ENCODE measurements at places on chromosomes 4 and X.

DNA sequence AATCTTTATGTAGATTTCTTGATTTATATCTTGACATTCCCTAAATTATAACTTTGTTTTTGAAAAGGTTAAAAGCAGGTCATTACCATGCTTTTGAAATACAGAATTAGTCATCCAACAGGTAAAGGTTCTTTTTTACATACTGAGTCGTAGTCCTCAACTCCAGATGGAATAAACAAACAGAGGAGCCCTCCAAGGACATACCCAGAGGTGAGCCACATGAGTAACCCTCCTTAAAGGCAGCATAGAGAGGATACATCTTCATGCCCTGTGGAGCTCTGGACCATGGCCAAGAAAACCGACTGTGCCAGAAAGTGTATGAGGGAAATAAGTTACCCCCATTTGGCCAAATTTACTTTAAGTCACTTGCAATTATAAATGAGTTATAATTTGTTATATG, 95.3 kb upstream of the MCF2 start:
- no peak for DNase-seq

DNA sequence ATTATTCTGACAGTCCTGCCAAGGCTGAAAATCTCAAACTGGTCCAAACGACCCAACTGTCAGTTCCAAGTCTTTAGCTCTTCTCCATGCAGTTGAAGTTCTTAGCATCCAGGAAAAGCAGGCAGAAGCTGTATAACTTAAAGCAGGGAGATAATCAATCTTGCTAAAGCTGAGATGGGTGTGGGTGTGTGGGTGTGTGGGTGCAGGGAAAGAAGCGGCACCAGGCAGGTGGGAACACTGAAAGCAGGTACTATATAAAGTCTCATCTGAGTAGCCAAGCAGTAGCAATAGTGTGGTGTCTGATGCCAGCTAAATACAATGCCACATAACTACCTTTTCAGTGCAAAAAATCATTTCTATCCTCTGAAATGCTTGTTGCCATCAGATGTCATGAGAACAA, 69.7 kb upstream of the EGFL6 start:
- DNase-seq = no peak

- no peak for DNase-seq
Measured at GRCh38 chr4:163991298-163991865, 496.9 kb downstream of the TMA16 start.

GRCh38 chr4:65259296-65259695, 411.0 kb downstream of the EPHA5 start:
- DNase-seq = no peak

GRCh38 chrX:21757960-21758359, at the start of gene SMPX:
TSS of gene SMPX (minus strand) at chrX:21758116. CDS start at chrX:21754290, 3,826 bp downstream.
- DNase-seq = no peak

DNA sequence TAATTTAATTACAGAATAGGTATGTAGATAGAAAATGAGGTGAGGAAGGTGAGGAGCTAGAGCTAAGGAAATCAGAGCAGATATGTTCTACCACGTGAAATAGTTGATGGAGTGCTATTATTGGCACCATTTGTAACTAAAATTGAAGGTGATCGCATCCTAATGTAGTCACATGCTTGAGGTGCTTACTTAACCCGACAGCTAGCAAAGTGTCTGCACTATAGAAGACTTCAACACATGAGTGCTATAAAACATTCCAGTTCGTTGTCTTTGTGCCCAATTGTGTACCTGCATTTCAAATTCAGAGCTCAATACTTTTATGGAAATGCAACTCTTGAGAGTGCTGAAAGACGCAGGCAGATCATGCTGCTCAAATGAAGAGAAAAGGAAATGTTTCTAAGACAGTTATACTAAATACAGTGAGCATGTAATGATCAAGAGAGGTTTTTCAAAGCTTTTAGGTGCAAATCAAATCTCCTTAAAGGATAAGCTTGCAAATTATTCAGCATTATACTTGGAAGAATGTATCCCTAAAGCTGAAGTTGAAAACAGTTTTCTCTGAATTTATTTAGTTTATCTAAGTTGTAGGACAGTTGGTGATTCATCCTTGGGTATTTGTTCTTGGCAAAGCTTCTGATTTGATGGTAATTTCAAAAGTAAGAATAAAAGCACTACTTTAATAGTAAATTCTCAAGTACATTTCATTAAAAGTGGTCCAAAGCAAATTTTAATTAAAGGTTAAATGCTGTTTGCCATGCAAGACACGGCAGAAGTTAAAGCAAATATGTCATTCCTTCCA, 223.9 kb upstream of the EPHA5 start:
- no peak for DNase-seq

DNA sequence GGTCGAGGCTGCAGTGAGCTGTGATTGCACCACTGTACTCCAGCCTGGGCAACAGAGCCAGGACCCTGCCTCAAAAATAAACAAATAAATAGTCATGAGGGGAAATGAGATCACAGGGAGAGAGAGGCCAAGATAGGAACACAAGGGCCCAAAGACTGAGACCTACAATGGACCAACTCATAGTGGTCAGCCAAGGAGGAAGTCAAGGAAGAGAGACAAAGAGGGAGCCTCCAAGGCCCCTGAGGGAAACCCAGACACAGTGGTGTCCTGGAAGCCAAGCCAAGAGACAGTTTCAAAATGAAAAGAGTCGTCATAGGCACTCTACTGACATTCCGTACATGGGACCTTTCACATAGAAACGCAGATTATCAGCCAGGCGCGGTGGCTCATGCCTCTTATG, 153.3 kb downstream of the BCOR start:
- no peak for DNase-seq

DNA sequence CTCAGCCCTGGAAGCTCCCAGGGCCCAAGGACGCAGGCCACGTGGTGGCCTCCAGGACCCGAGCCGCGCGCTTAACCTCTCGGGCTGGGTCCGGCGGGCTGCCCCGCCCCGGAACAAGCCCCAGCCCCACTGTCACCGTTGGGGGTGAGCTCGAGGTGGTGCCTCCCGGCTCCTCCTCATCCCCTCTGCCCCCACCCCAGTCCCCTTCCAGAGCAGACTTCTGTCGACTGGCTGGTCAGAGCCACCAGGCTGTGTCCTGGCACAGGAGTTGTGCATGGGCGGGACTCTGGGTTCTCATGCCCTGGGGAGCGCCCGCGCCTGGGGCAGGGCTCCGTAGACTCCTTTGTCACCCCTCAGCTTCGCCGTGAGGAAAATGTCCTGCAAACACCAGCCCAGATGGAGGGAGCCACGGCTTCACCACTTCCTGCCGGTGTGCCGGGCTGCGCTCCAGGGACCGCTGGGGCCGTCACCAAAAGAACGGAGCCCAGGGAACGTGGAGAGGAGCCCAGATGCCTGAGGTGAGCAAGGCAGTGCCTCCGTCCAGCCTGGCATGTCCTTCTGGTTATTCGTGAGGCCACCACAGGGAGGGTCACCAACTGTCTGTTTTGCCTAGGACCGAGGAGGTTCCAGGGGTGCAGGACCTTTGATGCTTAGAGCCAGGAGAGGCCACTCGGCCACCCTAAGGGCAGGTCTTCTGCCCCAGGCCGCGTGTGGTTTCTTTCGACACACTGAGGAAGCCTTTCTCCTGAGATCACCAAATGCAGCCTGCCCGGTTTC, 7.1 kb upstream of the RGS12 start:
- peak; percentile 91 for DNase-seq

DNA sequence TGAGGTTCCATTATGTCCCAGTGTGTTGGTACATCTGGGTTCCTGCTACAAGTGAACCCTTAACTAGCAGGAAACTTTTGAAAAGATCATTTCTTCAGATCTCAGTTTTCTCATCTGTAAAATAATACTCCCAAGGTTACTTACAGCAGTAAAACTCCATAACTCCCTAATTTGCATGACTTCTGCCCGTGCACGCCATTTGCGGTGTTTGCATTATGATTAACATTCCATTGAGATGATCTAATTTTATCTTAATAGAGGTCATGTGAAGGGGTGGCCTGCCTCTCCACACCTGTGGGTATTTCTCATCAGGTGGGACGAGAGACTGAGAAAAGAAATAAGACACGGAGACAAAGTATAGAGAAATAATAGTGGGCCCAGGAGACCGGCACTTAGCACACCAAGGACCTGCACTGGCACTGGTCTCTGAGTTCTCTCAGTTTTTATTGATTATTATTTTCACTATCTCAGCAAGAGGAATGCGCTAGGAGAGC, 219.8 kb downstream of the TLL1 start:
- DNase-seq = no peak

GRCh38 chr4:8564595-8564994, 15.6 kb upstream of the GPR78 start:
- DNase-seq = no peak

DNA sequence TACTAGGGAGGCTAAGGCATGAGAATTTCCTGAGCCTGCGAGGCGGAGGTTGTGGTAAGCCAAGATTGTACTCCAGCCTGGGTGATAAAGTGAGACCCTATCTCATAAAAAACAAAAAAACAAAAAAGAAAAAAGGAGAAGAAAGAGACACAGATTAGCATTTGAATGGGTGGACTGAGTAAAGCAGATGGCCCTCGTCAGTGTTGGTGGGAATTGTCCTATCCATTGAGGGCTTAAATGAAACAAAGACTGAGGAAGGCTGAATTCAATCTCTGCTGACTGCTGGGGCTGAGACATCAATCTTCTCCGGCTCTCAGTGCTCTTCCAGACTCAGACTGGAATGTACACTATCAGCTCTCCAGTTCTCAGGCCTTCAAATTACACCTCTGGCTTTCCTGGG, 136.8 kb downstream of the SLC7A11 start:
- DNase-seq = no peak

DNA sequence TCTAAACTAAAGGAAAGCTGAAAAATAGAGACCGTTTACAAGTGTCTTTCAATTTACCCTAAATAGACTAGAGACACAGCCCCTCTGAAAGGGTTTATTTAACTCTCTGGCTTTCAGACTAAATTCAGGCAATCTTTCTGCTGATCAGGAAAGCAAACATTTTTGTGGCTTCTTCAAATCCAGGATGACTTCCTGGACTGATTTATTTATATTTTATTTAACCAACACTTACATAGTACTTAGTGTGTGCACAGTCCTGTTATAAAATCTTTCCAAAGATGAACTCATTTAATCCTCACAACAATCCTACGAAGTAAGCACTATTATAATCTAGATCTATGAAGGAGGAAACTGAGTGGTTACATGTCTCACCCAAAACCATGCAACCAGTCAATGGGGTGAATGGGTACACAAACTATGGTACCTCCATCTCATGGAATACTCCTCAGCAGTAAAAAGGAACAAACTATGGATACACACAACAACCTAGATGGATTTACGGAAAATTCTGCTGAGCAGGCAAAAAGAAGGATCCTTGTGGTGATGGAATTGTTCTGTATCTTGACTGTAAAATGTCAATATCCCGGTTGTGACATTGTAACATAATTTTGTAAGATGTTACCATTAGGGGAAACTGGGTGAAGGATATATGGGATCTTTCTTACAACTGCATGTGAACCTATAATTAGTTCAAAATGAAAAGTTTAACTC, 64.1 kb upstream of the MAMLD1 start:
- no peak for DNase-seq

DNA sequence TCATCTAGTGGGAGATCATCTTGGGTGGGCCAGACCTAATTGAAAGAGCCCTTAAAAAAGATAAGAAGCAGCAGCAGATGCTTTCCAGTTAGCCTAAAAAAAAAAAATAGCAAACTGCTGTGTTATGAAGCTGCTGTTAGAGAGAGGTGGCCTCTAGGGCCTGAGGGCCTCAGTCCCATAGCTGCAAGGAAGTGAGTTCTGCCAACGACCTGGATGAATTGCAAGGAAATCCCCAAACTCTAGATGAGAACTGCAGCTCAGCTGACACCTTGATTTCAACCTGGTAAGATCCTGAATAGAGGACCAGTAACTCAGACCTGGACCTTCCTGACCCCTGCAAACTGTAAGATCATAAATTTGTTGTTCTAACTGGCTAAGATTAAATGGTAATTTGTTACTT, 275.2 kb downstream of the TENM3 start:
- no peak for DNase-seq

DNA sequence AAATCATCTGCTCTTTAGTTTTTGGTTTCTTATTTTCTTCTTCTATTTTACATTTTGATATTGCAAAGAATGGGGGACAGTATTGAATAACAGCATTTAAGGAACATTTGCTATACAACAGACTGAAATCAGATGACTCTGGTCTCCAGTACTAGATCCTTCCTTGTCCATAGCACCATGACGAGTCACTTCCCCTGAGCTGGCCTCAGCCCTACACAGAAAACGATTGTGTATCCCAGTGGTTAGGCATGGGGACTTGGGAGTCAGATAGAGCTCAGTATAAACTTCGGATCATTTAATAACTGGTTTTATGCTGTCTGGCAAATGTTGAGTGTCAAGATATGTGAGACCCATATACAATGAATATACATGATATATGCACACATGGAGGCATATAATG, 44.7 kb upstream of the BEX4 start:
- no peak for DNase-seq

DNA sequence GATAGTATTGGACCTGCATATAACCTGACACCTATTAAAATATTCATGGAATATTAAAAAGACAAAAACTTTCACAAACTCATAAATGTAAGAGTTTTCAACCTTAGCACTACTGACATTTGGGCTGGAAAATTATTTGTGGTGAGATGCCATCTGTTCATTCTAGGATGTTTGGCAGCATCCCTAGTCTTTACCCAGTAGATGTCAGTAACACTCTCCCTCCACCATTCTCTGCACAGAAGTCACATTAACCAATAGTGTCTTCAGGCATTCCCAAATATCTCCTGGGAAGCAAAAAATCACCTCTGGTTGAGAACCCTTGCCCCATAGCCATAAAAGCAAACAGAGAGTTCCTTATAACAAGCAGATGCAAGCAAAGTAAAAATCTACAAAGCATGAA, 41.4 kb upstream of the NDST4 start:
- no peak for DNase-seq

Data from suppressor macrophage treated with lipopolysaccharide for 4 hours (primary cell).